Brain (organoid and tissue), 16 donors: ENCODE measurements at places on chromosomes 3 and 15.

GRCh38 chr15:79090487-79091203 lies at the start of gene RASGRF1:
TSS of gene RASGRF1 (minus strand) at chr15:79090780. CDS start at chr15:79090498, 282 bp downstream.
- peak; percentile 90 for DNase-seq

- DNase-seq: no peak
Measured at GRCh38 chr3:114860531-114860930, 286.6 kb downstream of the ZBTB20 start.

- DNase-seq: no peak
Measured at GRCh38 chr3:123100193-123100776, 33.5 kb downstream of the PDIA5 start.

- DNase-seq: no peak
Measured at GRCh38 chr15:38202361-38202760, 50.3 kb upstream of the SPRED1 start.

- DNase-seq: no peak
Measured at GRCh38 chr15:66389098-66389858, 2.6 kb downstream of the MAP2K1 start.

DNA sequence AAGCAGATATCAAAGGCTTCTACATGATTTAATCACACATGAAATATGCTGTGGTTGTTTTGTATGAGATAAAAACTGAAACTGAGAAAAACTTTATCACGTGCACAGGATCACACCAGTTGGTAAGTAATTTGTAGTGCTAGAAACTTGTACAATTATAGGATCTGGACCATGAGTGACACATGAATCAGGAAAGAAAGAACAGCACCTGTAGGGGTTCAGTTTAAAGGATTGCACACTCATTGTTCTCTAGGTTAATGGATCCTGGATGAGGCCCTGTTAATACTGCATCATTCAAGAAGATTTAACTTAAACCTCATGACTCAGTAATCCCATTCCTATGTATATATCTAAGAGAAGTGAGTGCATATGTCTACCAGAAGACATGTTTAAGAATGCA lies 87.9 kb downstream of the STT3B start:
- DNase-seq: no peak

GRCh38 chr3:115982629-115983028 lies 359.3 kb downstream of the GAP43 start:
- DNase-seq: no peak

- no peak for DNase-seq
Measured at GRCh38 chr15:70563561-70564095, 199.7 kb downstream of the UACA start.

DNA sequence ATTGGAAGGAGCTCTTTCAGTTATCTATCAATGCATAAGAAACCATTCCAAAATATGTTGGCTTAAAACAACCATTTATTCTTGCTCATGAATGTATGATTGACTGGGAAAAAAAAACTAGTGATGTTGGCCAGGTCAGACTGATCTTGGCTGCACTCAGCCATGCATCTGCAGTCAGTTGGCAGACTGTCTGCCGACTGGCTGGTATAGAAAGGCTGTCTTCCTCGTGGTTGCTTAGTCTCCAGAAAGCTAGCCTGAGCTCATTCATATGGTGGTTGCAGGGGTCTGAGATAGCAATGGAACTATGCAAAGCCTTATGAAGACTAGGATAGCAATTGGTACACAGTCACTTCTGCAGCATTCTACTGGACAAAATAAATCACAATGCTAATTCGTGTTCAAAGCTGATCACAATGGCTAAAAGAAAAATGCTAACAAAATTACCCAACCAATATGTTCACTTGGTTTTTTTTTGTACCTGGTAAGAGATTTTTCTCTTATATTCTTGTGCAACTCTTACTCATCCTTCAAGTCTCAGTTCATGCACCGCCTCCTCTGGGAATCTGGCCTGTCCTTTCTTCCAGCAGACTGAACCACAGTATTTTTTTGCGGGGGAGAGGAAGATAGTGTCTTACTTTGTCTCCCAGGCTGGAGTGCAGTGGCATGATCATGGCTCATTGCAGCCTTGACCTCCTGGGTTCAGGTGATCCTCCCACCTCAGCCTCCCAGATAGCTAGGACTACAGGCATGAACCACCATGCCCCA lies 126.8 kb downstream of the KCNAB1 start:
- DNase-seq: peak; percentile 15

GRCh38 chr3:5699811-5700210 lies 512.3 kb downstream of the EDEM1 start:
- no peak for DNase-seq

DNA sequence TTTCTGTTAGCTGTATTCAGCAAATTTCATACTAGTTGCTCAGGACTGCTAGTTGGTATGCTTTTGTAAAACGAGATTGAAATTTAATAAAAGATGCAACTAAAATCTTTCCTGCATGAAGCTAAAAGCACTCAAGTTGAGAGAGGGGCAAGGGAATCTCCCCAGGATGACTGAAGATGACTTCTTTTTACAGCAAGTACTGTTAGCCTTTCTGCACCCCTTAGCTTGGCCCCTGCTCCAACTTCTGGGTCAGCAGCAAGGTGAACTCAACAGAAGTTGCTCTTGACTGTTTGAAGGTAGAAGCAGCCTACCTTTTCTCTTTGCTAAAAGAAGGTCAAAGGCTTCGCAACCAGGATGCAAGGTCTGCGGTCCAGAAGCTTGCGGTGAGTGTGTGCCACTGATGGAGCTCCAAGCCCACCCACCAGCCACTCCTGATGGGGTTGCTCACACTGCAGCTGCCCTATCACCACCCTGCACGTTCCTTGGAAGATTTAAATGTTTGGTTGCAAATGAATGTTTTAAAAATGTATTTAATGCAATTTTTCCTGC lies 32.5 kb downstream of the NME9 start:
- no peak for DNase-seq
